ENCODE measurements at places on chromosomes 3 and 15.

DNA sequence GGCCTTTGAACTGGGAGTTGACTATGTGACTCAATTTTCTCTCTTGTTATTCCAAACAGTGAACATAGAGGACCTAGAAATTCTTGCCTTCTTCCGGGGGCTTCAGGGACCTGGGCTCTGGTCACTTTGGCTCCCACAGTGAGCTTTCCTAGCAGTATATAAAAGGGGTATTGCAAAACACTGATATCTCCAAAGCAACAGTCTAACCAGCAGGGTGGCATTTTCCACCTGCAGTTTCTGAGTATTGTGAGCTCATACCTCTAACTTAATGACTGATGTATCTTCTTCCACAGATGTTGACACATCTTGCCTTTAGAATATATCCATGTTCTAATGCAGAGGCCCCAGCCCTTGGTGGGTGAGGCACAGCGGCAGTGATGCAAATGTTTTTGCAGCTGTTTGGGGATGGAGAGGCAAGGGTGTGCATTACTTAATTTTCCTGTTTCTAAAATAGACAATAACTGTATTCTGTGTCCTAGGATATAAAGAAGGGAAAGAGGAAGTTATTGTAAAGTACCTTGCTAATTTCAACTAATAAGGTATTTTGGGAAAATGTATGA lies 45.7 kb upstream of the ADGRG7 start:
- DNase-seq, result no peak

DNA sequence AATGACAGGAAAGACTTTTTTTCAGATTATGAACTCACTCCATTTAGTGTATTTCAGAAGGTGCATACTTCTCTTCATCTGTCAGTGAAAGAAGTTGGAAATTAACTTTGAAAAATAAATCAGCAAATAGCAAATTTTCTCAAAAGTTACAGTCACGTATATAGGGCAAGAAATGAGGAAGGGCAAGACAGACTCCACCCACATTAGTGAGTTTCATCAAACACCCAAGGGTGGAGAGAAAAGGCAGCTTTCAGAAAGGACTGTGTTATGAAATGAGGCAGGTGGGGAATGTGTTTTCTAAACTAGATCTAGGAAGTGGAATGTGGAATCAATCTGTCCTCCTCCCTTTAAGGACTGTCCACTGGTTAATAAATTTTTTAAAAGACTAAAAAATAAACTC lies 2.9 kb downstream of the SLC22A13 start:
- DNase-seq, result no peak

DNA sequence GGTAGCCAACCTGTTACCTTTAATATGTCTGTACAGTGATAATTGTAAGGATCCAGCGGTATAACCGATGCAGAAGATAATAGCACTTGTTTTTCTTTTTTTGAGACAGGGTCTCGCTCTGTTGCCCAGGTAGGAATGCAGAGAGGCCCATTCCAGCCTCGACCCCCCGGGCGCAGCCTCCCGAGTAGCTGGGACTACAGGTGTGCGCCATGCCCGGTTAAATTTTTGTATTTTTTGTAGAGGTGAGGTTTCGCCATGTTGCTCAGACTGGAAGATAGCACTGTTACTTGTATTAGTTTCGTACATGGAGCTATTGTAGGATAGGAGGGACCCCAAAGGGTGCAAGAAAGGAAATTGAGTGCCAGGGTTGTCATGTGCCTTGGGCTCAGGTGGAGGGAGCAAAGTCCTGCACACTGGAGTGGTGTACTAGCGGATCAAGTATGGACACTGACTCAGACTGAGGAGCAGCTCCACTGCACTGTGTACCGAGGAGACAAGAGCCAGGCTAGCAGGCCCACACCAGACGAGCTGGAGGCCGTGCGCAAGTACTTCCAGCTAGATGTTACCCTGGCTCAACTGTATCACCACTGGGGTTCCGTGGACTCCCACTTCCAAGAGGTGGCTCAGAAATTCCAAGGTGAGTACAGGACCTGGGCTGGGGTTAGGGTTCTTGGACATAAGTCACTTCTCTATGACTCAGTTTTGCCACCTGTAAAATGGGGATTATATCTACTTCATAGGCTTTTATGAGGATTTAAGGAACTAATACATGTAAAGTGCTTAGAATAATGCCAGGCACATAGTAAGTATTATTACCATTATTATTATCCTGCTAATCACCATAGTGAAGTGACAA lies 1.0 kb downstream of the OGG1 start:
- no peak for DNase-seq

DNA sequence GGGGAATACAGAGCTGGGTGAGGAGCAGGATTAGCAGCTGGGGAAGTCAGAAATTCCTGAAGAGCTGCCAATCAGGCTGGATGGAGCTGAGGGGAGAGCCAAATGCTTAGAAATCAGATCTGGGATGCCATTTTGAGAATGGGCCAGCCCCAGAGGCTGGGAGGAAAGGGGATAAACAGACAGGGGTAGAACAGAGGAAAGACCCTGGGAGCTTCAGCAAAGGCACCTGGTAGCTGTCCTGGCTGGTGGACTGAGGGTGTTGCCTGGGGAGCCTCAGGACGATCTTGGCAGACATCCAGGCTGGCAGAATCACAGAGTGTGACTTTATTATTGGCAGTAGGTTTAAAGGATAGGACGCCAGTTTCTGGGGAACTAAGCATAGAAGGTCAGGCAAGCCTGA lies 97.8 kb downstream of the SQOR start:
- DNase-seq, result no peak

DNA sequence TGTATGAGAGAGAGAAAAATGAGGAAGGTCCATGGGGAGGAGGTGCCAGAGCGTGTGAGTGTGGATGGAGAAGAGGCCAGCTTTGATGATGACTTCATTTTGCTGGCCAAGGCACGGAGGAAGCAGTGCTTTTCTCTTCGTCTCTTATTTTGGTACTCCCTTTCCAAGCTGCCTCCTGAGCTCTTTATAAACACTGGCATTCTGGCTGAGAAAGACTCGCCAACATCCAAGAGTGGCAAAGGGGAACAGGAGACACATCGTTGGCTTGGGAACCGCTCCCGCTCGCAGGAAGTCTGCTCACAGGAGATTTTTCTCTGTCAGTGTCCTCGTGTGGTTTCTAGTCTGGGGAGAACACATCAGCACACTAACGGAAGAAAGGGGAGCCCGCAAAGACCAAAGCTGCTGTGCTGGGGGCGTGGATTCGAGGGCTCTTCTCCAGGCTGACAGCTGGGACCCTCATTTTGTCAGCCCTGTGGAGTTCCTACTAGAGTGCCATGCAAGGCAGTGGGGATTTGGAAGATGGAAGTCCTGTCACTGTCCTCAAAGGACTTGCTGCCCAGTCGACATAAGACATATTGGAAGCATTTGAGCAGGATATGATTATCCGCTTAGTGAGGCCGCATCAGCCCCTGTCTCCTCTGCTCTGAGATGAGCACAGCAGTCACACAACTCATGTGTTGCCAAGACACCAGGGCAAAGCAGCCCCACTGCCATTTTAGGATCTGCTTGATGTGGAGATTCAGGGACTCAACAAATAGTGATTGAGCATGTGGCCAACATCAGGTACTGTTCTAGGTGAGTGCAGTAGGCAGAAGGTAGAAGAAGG lies 8.0 kb upstream of the SEMA4B start:
- no peak for DNase-seq

- no peak for DNase-seq
Observed at GRCh38 chr15:41564960-41565502, 6.0 kb downstream of the TYRO3 start.

- DNase-seq, result no peak
Observed at GRCh38 chr3:157354254-157354653, 82.4 kb upstream of the PTX3 start.

DNA sequence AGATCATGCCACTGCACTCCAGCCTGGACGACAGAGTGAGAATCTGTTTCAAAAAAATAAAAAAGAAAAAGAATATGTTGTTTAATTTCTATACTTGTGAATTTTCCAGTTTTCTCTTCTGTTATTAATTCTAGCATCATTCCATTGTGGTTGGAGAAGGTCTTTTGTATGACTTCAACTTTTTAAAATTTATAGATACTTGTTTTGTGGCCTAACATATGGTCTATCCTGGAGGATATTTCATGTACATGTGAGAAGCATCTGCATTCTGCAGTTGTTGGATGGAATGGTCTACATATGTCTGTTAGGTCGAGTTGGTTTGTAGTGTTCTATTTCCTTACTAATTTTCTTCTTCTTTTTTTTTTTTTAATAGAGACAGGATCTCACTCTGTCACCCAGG lies 35.6 kb downstream of the MAP1A start:
- no peak for DNase-seq

- no peak for DNase-seq
Observed at GRCh38 chr15:66253418-66254088, at the start of gene MEGF11. TSS of gene MEGF11 (minus strand) at chr15:66253750. CDS start at chr15:66128403, 125,347 bp downstream.

GRCh38 chr3:8319935-8320634 lies 181.5 kb upstream of the LMCD1 start:
- no peak for DNase-seq

- DNase-seq, result no peak
Observed at GRCh38 chr3:144317961-144318360, 346.3 kb downstream of the DIPK2A start.

- DNase-seq, result no peak
Observed at GRCh38 chr3:89787485-89787884, 680.1 kb downstream of the EPHA3 start.

DNA sequence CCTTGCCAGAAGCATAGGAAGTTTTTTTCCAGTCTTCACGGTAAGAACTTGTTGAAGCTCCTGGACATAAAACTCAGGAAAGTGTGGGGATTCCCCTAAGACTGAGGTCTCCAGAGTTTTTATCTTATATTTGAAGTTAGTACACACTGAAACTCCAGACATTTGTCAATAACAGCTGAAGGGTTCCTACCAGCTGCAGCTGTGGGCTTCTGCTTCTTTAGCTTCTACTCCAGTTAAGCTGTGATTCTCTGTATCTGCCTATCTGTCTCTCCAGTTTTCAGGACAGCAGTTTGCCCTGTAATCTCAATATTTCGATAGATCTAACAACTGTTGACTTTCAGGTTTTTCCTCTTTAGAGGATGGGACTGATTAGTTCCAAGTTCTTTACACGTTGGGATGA lies 966.0 kb upstream of the SEMA6D start:
- no peak for DNase-seq

GRCh38 chr3:123167686-123168085 lies 34.1 kb upstream of the SEC22A start:
- no peak for DNase-seq

DNA sequence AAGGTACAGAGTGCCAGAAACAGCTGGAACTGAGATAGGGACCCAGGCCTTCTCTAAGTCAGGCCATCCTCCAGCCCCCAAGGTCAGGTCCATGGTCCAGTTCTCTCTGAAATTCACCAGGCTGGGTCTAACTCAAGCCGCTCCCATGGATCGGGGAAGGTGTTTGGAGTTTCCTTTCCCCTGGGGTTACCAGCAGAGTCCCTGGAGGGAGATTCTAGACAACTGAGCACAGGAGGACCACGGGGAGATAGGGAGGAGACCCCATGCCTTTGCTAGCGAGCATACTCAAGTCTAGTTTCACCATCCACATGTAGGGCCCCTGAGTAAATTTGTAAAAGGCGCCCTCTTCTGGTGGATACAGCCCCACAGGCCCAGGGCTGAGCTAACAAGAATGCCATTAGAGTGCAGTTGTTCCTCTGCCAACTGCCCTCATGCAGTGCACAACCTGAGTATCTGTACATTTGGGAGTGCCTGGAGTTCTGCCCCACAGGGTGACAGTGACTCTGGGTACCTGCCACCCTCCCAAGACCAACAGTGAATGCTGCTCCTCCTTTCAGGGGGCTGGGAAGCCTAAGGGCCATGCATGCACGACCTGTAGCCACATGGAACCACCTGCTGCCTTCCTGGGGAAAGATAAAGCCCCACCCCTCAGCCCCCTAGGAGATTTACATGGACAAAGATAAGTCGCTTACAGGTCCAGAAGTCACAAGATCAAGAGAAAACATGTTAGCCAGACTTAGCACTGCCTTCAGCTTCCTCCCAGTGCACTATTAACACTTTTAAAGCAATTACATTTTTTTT lies 89.0 kb downstream of the IQSEC1 start:
- DNase-seq, result peak; percentile 47

DNA sequence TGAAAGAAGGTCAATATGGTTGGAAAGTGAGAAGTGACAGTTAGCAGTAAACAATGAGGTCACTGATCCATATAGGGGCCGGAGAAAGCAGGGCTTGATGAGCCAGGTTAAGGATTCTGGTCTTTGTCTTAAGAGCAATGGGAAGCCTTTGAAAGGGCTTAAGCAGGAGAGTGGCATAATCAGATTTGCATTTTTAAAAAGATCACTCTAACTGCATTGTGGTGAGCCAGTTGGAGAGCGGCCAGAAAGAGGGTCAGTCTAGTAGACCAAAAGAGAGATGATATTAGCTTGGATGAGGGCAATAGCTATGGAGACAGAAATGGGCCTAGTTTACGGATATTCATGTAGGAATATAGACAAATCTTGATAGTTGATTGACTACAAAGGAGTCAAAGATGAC lies 46.6 kb downstream of the CPNE4 start:
- DNase-seq, result no peak

DNA sequence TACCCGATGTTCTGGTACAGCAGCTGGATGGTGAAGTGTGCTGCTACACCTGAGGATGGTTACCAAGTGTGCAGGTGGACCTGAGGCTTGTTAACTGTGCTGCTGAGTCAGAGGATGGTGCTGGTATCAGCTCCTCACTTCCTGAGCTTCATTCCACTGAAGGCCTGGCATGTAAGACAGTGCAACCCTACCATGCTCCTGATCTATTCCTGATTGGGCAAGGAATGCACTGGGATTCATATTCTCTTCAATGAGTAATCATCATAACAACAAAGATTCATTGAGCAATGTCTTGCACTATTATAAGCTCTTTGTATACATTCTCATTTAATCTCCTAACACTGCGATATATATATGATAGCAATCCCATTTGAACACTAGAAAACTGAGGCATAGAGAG lies 62.9 kb upstream of the THSD4 start:
- no peak for DNase-seq

DNA sequence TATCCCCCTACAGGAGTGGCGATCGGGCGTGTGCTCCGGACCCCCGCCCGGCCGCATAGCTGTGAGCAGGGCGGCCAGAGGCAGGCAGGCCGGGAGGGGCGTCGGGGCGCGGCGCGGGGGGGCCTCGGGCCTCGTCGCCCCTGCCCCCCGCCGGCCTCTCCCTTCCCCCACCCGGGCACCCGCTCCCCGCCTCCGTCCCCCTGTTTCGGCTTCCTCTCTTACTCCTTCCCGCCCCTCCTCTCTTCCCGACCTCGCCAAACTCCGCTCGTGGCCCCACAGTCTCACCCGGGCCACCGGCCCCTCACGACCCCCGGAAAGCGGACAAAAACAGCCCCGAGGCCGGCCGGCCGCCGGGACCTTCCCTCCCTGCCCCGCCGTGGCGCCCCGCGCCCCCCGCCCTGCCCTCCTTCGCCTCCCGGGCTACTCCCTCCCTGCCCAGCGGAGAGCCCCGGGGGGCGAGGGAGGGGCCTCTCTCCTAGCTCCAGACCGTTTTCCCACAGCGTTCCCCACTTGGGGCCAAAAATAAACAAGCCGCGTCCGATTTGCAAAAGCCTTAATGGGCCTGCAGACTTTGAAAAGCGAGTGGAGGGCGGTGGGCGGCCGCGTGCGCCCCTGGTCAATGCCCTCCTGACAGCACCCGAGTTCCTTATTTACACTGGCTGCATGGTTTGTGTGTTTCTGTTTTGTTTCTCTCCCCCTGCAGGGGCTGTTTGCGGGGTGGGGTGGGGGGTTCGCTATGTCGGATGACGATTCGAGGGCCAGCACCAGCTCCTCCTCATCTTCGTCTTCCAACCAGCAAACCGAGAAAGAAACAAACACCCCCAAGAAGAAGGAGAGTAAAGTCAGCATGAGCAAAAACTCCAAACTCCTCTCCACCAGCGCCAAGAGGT lies 1.0 kb downstream of the UBE2E1 start:
- peak; percentile 7 for DNase-seq
